ENCODE measurements at places on chromosomes 1 and 21. TPM values are rescaled to one million over a fixed set of nuclear protein-coding genes. Genes with fewer than 3 reads are reported as not detected.

GRCh38 chr21:31342348-31342747, 1.7 kb downstream of the TIAM1 start:
- no peak overlapping the region for H3K27ac ChIP-seq
- H3K4me1 ChIP-seq, result no peaks in the 10 kb centered on the region
- DNase-seq, result no peak

- no peaks in the 10 kb centered on the region for H3K27me3 ChIP-seq
- H3K4me3 ChIP-seq, result no peak overlapping the region
- H3K4me1 ChIP-seq, result no peaks in the 10 kb centered on the region
- no peak overlapping the region for H3K27ac ChIP-seq
Observed at GRCh38 chr1:212727386-212728181, 27.9 kb upstream of the BATF3 start.

SYCP1 gene
- not detected for total RNA-seq

DNA sequence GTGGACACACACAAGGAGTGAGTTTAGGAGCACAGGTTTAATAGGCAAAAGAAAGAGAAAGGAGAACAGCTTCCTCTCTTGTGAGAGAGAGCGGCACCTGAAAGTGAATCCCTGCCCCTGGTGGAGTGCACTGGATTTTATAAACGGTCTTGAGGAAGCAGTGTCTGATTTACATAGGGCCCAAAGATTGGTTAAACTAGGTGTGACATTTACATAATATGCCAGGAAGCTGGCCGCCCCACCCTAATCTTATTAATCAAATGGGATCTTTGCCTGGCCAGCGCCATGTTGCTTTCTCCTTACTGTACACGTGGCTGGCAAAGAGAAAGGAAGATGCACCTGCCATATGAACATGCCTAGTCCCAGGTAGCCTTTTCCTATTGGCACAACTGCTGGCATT, 38.7 kb downstream of the CFH start:
- DNase-seq, result no peak
- no peak overlapping the region for H3K4me3 ChIP-seq
- H3K27me3 ChIP-seq, result no peaks in the 10 kb centered on the region

DNA sequence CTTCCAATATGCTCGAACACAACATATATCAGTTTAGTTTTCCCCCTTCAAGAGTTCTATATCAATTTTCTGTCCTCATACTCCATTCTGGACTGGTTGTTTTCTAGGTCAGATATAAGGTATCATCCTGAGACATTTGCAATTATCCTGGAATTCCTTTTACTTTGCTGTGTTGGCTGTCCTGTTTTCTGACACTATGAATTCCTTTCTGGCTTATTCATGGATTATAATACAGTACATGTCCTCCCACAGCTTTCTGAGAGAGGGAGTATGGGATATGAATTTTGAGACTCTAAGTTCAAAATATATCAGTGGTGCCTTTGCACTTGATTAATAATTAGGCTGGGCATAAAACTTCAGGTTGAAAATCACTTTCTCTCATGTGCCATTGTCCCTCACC, 11.9 kb downstream of the PHTF1 start:
- H3K27ac ChIP-seq, result no peak overlapping the region
- peaks cover 16% of the 10 kb centered on the region for H3K36me3 ChIP-seq
- no peaks in the 10 kb centered on the region for H3K4me1 ChIP-seq
- no peak for DNase-seq
- no peak overlapping the region for H3K4me3 ChIP-seq
- H3K27me3 ChIP-seq, result no peaks in the 10 kb centered on the region

NHLH1 gene
- total RNA-seq, result not detected

GRCh38 chr1:1561801-1562470, 12.7 kb downstream of the SSU72 start:
- peaks cover 69% of the 10 kb centered on the region for H3K36me3 ChIP-seq
- H3K4me1 ChIP-seq, result peaks cover 30% of the 10 kb centered on the region
- H3K4me3 ChIP-seq, result no peak overlapping the region
- no peak overlapping the region for H3K27ac ChIP-seq
- H3K27me3 ChIP-seq, result no peaks in the 10 kb centered on the region

GRCh38 chr1:194167956-194168640, 981.7 kb upstream of the B3GALT2 start:
- no peaks in the 10 kb centered on the region for H3K36me3 ChIP-seq
- no peaks in the 10 kb centered on the region for H3K4me1 ChIP-seq
- no peak overlapping the region for H3K27ac ChIP-seq

MAP1LC3C gene
- not detected for total RNA-seq

- no peak for DNase-seq
- peaks cover 34% of the 10 kb centered on the region for H3K36me3 ChIP-seq
- no peak overlapping the region for H3K27ac ChIP-seq
Observed at GRCh38 chr21:45990741-45991605, 9.4 kb downstream of the COL6A1 start.

CHIA gene
- total RNA-seq, result 23.2 TPM

DNA sequence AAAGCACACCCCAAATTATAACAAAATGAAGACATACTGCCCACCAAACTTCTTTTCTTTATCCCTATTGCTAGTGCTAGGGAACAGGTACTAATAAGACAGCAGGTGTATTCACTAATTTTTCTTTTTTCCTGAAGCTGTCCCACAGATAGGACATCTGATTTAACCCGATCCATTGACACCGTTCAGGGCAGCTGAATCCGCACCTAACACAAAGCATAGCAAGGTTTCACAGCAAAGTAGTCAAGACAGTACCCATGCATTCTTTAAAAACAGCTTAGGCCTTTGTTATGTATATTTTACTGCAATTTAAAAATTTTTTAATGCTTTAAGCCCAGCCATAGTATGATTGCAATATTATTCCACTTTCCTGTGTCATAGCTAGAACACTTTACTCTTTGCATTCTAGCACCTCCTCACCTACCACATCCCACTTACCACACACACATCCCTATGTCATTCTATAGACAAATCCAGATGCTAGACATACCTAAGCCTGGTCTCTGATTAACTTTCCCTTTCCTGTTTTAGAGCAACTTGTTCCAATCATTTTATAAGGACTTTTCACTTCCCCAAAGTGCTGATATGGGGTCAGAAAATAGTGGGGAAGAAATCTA, 40.4 kb downstream of the GATAD2B start:
- no peak overlapping the region for H3K27ac ChIP-seq
- no peaks in the 10 kb centered on the region for H3K36me3 ChIP-seq
- H3K27me3 ChIP-seq, result no peaks in the 10 kb centered on the region
- peaks cover 49% of the 10 kb centered on the region for H3K4me1 ChIP-seq
- H3K4me3 ChIP-seq, result no peak overlapping the region

LCE1F gene
- total RNA-seq, result not detected

- DNase-seq, result no peak
- H3K27me3 ChIP-seq, result peaks cover 24% of the 10 kb centered on the region
- H3K36me3 ChIP-seq, result peaks cover 6% of the 10 kb centered on the region
- H3K4me1 ChIP-seq, result peaks cover 39% of the 10 kb centered on the region
- no peak overlapping the region for H3K4me3 ChIP-seq
Observed at GRCh38 chr1:155170806-155171205, 2.3 kb downstream of the KRTCAP2 start.

SYT2 gene
- not detected for total RNA-seq

DNA sequence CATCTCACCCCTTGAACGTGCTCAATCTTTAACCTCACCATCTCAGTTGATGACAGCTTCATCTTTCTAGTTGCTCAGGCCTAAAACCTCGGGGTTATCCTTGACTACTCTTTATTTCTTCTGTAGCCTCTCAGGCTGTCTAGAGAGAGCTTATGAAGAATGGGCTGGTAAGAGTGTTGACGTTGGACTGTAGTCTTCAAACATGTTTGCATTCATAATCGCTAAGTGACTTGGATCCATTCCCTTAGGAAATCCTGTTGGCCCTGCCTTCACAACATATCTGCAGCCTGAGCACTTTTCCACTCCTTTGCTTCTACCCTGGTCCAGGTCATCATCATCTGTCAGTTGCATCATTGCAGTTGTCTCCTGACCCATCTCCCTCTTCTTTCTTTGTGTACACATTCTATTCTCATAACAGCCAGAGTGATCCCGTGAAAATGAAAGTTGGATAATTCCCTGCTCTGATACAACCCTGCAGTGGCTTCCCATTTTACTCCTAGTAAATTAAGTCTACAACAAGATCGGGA, 10.5 kb downstream of the UCK2 start:
- H3K4me3 ChIP-seq, result no peak overlapping the region
- no peaks in the 10 kb centered on the region for H3K36me3 ChIP-seq
- H3K4me1 ChIP-seq, result peaks cover 29% of the 10 kb centered on the region
- no peak for DNase-seq
- H3K27ac ChIP-seq, result no peak overlapping the region

PTGFR gene
- total RNA-seq, result 0.72 TPM

DNA sequence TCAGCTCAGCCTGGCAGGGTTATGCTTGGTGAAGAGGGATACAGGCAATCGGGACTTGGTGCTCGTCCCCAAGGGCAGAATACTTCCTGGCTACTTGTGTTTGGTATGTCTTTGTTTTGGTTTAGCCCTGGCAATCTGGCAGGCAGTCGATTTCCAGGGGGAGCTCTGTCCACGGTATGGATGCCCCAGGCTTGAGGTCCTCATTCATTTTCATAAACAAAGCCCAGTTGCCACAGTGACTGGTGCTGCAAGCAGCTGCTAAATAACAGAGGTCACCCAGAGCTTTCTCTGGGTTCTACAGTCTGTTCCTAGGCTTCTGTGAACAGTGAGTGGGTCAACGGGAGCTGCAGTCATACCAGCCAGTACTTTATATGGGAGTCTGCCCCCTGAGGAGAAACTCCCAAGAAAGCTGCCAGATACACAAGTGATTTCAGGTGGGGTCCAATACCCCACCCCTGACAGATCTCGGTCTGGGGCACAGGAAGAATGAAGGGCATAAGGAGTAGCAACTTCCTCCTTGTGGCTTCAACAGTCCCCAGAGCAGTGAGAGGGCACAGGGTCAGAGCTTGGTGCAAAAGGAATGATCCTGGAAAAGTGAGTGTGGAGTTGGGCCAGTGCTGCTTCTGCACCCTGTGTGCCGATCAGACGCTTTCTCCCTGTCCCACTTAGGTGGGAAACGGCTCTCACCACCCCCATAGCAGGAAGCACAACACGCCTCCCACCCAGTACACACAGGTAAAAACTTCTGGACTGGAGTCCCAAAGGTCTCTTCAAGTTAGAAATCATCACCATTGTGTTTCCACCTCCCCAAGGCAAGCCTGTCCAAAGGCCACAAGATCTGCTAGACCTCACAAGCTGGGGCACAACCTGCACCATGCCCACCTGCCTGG, 55.5 kb downstream of the TGFBR3 start:
- no peak overlapping the region for H3K4me3 ChIP-seq
- no peaks in the 10 kb centered on the region for H3K27me3 ChIP-seq
- no peak for DNase-seq
- no peaks in the 10 kb centered on the region for H3K36me3 ChIP-seq

GRCh38 chr21:41848958-41849580, 30.1 kb downstream of the PRDM15 start:
- H3K4me1 ChIP-seq, result no peaks in the 10 kb centered on the region
- no peak for DNase-seq
- peaks cover 60% of the 10 kb centered on the region for H3K36me3 ChIP-seq
- no peaks in the 10 kb centered on the region for H3K27me3 ChIP-seq
- no peak overlapping the region for H3K4me3 ChIP-seq
- H3K27ac ChIP-seq, result no peak overlapping the region

GRCh38 chr1:87113313-87113712, 198.9 kb downstream of the HS2ST1 start:
- no peak overlapping the region for H3K27ac ChIP-seq
- no peaks in the 10 kb centered on the region for H3K36me3 ChIP-seq
- DNase-seq, result no peak
- no peaks in the 10 kb centered on the region for H3K27me3 ChIP-seq

AADACL3 gene
- total RNA-seq, result not detected

DNA sequence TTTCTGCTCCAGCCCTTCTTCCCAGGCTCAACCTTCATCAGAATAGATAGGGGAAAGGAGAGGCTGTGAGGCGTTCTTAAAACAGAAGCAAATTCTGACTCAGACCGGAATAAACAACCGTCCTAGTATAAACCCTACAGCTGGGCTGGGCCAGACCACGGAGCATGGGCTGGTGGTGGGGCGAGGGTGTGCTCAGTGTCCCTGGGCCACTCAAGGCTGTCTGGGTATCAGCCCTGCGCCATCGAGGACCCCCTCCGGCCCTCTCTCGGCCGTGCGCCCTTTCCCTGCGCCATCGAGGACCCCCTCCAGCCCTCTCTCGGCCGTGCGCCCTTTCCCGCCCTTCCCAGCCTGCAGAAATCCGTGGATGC, 36.0 kb downstream of the CAPN2 start:
- peaks cover 31% of the 10 kb centered on the region for H3K4me1 ChIP-seq
- peaks cover 86% of the 10 kb centered on the region for H3K36me3 ChIP-seq
- H3K27ac ChIP-seq, result peak overlapping the region; percentile 83
- no peaks in the 10 kb centered on the region for H3K27me3 ChIP-seq

FNDC5 gene
- total RNA-seq, result not detected

Data from stomach (tissue), 19 donors.